ENCODE measurements at places on chromosomes 1 and 21.

DNA sequence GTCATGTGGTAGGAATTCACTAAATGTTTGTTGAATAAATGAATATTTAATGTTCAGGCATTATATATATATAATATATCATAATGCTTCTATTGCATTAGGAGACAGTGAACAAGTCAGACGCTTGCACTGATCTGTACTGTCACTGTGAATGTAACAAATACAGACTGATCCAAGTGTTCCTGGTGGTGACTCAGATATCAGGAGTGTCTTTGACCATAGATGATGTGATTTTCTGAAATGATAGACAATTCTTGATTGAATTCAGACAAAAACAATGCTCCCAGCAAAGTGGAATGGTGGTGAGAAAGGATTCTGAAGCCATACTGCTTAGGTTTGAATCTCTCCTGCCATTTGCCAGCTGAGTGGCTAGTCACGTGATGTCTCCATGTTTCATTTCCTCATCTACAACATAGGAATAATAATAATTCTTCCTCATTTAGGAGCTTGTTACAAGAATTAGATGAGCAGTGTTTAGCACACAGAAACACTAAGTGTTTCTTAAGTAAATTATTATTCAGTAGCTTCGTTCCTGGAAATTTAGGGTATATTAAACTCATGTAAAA, 71.0 kb downstream of the OLFML2B start:
- no peak for DNase-seq

DNA sequence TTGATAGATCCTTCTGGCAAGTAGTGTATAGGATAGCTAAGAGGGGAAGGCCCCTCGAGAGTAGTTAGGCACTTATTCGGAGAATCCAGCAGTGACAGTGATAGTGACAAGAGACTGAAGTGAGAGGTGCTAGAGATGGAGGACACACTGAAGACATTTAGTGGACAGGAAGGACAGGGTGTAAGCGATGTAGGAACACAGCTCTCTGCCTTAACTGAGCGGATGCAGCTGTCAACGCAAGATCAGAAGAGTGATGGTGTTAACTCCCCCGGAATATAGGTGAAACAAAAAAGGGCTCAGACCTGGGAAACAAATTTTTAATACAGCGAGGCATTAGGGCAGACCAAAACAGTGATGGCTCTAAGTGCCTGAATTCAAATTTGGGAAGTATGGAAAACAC, 15.8 kb downstream of the SOD1 start:
- DNase-seq: no peak

DNA sequence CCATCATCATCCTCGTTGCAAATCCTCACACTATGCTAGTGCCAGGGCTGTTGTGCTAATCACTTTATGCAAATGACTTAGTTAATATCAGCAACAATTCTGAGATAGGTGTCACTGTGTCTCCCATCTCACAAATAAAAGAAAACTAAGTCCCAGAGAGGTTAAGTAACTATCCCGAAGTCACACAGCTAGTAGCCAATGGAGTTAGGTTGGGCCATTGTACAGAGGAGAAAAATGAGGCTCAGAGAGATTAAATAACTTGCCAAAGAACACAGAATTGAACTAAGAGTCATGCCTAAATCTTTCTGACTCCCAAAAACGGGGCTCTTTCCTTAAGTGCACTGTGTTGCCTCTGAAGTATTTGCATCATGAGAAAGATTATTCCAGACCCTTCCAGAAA, 146.4 kb downstream of the MIS18A start:
- DNase-seq: no peak

- no peak for DNase-seq
Measured at GRCh38 chr1:110783292-110783918, 89.5 kb upstream of the CD53 start.

GRCh38 chr1:111222308-111223125, 5.0 kb upstream of the CHI3L2 start:
- peak; percentile 79 for DNase-seq

- DNase-seq: no peak
Measured at GRCh38 chr1:57839067-57839466, 415.2 kb upstream of the DAB1 start.

GRCh38 chr1:212622467-212622866, 13.9 kb downstream of the ATF3 start:
- no peak for DNase-seq

- no peak for DNase-seq
Measured at GRCh38 chr1:74780594-74780993, 47.6 kb downstream of the TYW3 start.

DNA sequence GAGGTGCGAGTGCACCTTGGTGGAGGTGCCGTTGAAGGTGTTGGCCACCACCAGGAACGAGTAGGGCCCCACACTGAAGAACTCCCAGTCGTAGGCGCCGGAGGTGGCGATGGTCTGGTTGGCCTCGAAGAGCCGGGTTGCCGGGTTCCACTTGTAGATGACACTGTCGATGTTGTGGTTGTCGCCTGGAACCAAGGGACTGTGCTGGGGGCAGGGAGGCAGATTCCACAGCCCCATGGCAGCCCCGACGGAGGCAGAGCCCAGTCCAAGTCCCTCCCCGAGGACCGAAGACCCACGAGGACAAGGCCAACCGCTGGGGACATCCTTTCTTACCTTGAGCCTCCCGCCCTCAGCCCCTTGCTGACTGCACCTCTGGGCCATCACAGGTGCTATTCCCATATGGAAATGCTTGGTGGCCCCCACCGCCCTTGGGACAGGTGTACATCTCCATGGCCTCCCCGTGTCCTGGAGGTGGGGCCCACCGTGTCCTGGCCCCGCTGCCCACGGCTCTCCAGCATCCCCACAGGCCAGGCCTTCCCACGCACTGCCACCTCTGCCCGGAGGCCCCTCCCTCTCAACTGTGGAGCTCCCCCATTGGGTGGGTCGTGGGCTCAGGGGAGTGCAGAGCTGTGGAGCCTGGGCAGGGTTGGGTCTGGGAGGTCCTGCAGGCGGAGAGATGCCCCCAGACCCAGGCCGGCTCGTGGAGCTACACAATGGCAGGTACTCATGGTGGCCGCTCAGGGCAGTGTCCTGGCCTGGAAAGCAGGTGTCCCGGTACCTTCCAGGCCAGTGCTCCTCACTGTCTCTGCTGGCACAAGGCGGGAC, 17.9 kb downstream of the KRTAP10-1 start:
- peak; percentile 45 for DNase-seq

DNA sequence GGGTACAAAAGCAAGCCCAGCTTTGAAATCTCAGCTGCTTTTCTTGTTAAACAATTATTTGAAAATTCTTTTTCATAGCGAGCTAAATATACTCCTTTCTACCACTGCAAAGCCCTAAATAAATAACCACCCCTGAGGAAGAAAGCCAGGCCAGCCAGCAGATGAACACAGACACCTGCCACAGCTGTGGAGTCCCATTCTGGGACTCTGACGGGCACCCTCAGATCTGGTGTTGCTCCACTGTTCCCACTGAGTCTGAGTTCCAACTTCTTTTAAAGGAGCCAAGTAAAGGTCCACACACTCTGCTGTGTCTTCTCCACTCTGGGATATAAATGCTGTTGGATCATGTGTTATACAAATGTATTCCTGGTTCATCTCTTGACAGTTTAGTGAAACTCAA, 77.6 kb upstream of the COA6 start:
- DNase-seq: no peak

- DNase-seq: no peak
Measured at GRCh38 chr21:25983745-25984144, 186.8 kb downstream of the APP start.

DNA sequence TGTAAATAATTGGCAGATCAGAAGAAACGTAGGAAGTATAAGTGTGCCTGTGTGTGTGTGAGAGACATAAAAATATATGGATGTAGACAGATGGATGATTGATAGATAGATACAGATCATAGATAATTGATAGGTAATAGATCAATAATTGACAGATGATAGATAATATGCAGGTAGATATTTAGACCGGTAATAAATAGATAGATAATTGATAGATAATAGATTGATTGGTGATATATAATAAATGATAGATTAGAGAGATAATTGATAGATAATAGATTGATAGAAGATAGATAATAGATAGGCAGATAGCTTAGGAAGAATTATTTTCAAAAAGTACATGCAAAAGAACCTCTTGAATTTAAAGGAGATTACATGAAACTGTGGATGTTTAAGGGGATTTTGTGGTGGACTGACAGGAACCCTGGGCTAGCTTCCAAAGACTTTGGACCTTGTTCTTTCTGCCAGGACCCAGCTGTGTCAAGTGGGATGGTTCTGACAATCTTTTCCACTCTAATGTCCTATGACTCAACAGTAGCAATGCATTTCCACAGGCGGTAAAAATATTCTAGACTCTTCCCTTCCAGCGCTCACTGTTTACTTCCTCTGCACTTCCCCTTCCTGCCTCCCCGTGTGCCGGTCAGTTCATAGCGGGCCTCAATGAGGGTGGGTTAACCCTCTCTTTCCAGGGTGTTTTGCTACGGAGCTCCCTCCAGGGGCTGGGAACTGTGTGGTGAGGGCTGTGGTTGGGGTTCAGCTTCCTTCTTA, 39.4 kb downstream of the KCNJ15 start:
- DNase-seq: no peak

DNA sequence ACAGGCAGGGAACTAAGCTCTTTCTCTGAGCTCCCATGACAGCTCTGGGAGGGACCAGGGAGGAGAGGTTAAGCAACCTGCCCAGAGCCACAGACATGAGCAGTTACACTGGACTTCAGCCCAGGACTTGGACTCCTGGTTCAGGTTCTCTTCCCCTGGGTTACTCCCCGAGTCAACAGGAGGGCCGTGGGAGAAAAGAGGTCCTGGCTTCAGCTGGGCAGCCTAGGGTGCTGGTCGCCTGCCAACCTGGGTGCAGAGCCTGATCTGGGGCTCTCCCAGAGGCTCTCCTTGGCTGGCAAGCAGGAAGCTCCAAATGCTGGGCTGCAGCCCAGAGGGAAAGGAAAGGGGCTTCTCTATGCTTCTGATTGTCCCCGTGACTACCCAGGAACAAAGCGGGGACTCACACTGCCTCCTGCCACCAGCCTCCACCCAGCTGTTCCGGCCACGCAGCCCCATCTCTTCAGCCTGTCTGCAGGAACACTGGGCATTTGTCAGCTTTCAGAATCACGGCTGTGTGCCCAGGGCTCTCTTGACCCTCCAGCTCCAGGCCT, 141.8 kb downstream of the HIVEP3 start:
- DNase-seq: no peak

- no peak for DNase-seq
Measured at GRCh38 chr21:22609802-22610201, 1611.6 kb downstream of the NCAM2 start.

GRCh38 chr1:39272027-39272797, 67.7 kb downstream of the MACF1 start:
- no peak for DNase-seq

- no peak for DNase-seq
Measured at GRCh38 chr1:226454349-226454748, 46.5 kb upstream of the PARP1 start.

- DNase-seq: no peak
Measured at GRCh38 chr1:186463511-186463910, 2.6 kb upstream of the PDC start.

DNA sequence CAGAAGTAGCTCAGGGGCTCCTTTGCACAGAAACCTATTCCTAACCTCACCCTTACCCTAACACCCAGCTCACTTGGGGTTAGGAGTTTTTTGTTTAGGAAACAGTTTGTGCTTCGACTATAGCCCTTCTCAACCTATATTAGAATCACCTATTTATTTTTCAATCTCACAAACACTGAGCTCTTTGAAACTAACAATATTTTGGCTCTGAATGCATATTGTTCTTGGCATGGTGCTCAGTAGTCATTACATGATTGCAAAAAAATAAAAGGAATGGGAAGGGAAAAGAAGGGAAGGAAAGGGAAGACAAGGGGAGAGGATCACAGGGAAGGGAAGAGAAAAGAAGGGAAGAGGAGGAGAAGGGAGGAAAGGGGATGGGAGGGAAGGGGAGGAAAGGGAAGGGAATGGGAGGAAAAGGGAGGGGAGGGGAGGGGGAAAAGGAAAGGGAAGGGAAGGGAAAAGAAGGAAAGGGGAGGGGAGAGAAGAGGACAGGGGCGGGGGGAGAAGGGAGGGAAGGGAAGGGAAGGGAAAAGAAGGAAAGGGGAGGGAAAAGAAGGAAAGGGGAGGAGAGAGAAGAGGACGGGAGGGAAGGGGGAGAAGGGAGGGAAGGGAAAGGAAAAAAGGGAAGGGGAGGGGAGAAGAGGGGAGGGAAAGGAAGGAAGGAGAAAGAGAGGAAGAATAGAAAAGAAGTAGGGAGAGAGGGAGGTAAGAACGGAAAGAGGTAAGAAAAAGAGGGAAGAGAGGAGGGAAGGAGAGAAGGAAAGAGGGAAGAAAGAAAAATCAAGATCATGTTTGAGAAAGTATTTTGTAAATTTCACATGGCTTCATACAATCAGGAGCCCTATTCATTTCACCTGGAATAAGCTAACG, 484.1 kb upstream of the NFIA start:
- DNase-seq: no peak

GRCh38 chr1:11927866-11928592, 1.8 kb upstream of the KIAA2013 start:
- DNase-seq: no peak

DNA sequence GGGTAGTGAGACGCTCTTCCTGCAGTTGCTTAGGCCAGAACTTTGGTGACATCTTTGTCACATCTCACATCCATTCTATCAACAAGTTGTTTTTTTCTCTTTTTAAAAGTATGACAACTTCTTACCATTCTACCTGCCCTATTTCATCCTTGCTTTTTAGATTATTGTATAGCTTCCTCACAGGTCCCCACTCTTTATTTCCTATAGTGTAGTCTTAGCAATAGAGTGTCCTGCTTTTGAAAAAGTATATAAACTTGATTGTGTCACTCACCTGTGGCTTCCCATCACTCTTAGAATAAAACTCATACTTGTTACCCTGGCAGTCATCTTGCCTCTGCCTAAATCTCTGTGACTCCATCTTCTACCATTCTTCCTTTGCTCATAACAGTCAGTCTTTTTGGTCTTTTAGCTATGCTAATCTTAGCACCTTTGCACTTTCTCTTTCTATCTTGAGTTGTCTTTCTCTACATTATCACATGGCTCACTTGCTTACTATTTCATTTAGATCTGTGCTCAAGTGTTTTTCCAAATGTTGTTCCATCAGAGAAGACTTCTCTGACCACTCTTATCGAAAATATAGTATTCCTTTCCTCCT, 9.5 kb downstream of the CDC73 start:
- no peak for DNase-seq

DNA sequence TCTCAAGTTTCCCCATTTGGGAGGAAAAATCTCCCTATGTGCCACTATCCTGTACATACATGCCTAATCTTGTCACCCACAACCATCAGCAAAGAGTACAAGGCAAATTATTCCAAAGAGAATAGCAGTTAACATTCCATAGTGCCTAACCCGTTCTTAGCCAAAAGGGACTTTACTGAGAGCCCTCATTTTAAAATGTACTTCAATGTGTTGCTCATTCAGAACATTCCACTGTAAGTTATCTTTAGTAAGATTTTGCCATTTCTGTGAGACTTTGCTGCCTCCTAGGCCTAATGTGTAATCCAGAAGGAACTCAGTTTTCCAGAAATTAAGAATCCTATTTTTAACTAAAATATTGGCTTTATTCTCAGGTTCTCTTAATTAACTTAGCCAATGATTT, 11.3 kb upstream of the MRPL55 start:
- no peak for DNase-seq

- no peak for DNase-seq
Measured at GRCh38 chr1:228314315-228314657, 92.3 kb downstream of the TRIM11 start.

- no peak for DNase-seq
Measured at GRCh38 chr1:79694241-79694640, 687.7 kb upstream of the ADGRL4 start.

GRCh38 chr1:25579292-25580252, 36.2 kb downstream of the LDLRAP1 start:
- DNase-seq: no peak

GRCh38 chr1:171833091-171833825, 8.0 kb upstream of the DNM3 start:
- DNase-seq: no peak

All from sciatic nerve (tissue), 2 donors.